CMK (cell line): ENCODE measurements at places on chromosomes 6 and 20.

DNA sequence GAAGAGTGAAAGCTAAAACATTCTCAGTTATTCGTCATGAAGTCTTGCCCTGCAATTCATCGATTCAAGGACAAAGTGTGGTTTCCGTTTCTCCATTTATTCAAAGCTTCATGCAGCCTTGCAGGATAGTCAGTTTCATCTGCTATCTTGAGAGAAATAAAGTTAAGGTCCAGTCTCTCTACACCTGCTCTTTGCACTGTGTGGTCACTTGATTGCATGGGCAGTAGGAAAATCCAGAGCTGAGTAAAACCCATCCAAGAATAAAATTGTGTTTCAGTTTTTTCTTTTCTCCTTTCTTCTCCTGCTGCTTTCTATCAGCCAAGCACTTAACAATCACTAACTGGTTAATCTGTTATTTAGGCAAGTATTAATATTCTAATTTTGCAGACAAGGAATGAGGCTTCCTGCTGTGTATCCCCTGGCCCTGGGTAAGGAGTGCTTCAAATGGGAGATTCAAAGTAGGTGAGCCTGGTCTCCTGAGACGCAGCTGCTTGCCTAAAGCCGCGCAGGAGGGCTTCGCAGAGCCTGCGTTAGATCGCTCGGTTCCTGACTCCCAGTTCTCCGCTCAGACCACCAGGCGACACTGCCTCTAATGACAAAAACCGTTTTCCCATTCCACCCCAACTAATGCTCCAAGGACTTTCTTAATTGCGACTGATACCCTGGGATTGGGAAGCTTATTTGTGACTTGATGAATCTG is 808.3 kb downstream of the TFAP2A start:
- no peak for DNase-seq

DNA sequence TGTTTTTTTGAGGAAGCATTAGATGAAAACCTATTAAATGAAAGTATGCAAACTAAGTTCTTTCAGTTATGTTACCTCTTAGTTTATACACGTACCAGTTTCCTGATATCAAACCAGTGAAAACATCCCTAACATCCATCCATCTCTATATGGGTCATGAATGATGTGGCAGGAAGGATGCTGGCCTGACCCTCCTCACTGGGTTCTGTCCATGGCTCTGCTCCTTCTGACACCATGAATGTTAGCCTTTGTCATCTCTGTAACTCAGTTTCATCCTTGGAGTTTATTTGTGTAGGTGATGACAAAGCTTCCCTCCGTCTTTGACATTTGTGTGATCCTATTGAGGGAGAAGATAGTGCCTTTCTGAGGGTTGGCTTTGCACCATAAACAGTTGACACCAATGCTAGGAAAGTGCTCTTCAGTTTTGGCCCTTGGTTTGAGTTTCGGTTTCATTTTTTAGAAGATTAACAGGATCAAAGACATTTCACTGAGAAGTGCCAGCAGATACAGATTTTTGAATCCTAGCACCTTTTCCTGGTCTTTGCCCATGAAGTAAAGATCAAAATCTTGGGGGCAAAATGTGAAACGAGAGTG is 72.0 kb upstream of the SCGN start:
- DNase-seq, result no peak

- no peak for DNase-seq
Measured at GRCh38 chr20:10201321-10201870, 17.2 kb upstream of the SNAP25 start.

DNA sequence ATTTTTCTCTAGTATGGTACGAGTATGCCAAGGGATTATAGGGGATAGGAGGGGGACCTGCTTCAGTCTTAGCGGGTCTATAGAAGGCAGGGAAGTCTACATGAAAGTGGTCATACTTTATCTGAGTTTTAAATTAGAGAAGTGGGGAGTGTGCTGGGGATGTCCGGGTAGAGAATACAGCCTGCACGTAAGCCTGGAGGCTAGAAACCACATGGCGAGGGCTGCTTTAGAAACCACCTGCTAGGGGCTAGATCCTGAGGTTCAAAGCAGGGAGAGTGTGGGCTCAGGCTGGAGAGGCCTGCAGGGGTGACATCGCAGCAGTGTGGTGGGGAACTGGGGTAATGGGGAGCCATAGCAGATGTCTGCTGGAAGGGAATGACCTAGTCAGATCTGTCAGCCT is 85.2 kb downstream of the VEGFA start:
- DNase-seq, result no peak

DNA sequence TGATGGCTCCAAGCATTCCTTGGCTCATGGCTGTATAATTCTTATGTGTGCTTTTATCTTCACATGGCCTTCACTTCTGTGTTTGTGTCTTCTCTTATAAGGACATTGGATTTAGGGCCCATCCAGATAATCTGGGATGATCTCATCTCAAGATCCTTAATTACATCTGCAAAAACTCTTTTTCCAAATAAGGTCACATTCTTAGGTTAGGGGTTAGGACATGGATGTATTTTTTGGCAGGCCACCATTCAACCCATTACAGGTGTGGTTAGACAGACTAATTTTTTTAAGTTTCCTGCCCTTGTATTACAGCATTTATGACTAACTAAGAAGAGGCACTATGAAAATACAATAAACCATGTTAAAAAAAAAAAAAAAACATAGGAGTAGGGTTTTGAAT is 254.0 kb downstream of the TPBG start:
- DNase-seq, result no peak

GRCh38 chr6:122995921-122996793 is at the start of gene CLVS2:
TSS of gene CLVS2 (plus strand) at chr6:122996235. CDS start at chr6:122997778, 1,543 bp downstream.
- DNase-seq, result no peak

- DNase-seq, result no peak
Measured at GRCh38 chr20:14553774-14554534, 216.5 kb upstream of the FLRT3 start.

DNA sequence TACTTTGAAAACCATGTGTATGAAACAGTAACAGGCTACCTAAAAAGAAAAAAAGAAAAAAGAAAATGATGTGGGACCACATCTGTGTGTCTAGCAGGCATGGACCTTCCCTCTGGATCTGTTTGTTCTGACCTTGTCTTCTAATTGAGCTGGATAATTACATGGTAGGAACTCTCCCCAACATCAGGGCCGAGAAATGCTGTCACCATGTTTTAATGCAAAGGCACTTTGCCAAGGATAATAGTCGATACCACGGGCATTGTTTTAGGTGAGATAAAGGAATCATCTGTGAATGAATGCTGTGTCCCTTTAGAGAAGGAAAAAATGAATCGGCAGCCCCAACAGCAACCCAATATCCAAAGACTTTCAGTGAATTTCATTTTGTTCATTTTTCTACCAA is 149.1 kb downstream of the ZDHHC14 start:
- no peak for DNase-seq

- no peak for DNase-seq
Measured at GRCh38 chr6:55617272-55617671, 38.3 kb upstream of the HMGCLL1 start.
